Pancreas (tissue), 10 donors: ENCODE measurements at places on chromosomes 4 and X. TPM values are rescaled to one million over a fixed set of nuclear protein-coding genes. Genes with fewer than 3 reads are reported as not detected.

RS1 gene
- total RNA-seq, result not detected

- no peaks in the 10 kb centered on the region for H3K27me3 ChIP-seq
- no peaks in the 10 kb centered on the region for H3K36me3 ChIP-seq
- H3K4me1 ChIP-seq, result no peaks in the 10 kb centered on the region
- H3K27ac ChIP-seq, result no peak overlapping the region
Measured at GRCh38 chrX:150446995-150447394, 83.9 kb downstream of the MAMLD1 start.

- H3K27me3 ChIP-seq, result no peaks in the 10 kb centered on the region
- no peaks in the 10 kb centered on the region for H3K36me3 ChIP-seq
- DNase-seq, result no peak
- no peak overlapping the region for H3K4me3 ChIP-seq
- H3K4me1 ChIP-seq, result no peaks in the 10 kb centered on the region
Measured at GRCh38 chr4:15253349-15253748, 174.5 kb upstream of the C1QTNF7 start.

- H3K36me3 ChIP-seq, result no peaks in the 10 kb centered on the region
- DNase-seq, result no peak
- H3K27me3 ChIP-seq, result no peaks in the 10 kb centered on the region
- H3K4me3 ChIP-seq, result no peak overlapping the region
- no peak overlapping the region for H3K27ac ChIP-seq
Measured at GRCh38 chr4:2304877-2305561, 43.1 kb upstream of the MXD4 start.

TRIM75 gene
- not detected for total RNA-seq

DNA sequence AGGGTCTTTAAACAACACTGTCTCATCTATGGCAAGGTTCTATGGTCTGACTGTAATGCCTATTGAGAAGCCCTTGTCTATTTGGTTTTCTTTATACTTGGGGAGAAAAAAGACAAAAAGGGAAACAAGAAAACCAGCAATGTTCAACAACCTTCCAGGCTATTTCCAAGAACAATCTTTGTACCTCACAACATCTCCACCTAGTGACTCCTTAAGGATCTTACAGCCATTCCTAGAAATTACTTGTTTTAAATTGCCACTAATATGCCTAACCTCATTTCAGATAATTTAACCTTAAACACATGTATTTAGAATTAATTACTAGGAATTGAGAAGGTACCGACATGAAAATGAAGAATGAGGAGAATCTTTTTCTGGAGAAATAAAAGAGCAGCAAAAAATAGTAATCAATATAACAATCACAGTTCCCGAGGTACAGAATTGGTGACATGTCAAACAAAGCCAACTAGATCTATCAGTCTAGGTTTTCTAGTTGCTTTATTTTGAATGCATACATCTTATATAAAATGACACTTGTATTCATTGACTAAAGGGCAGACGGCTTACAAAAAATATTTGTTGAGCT is 1.6 kb upstream of the RBM46 start:
- H3K4me1 ChIP-seq, result no peaks in the 10 kb centered on the region
- no peak for DNase-seq
- no peaks in the 10 kb centered on the region for H3K36me3 ChIP-seq
- H3K27ac ChIP-seq, result no peak overlapping the region
- peaks cover 6% of the 10 kb centered on the region for H3K27me3 ChIP-seq

MXRA5 gene
- 11.2 TPM for total RNA-seq

GRCh38 chr4:8129136-8129535 is 29.5 kb downstream of the ABLIM2 start:
- H3K4me1 ChIP-seq, result no peaks in the 10 kb centered on the region
- H3K27ac ChIP-seq, result no peak overlapping the region
- DNase-seq, result no peak
- H3K27me3 ChIP-seq, result no peaks in the 10 kb centered on the region
- no peak overlapping the region for H3K4me3 ChIP-seq

TCEAL4 gene
- total RNA-seq, result 30.6 TPM

- no peak overlapping the region for H3K4me3 ChIP-seq
- H3K27me3 ChIP-seq, result no peaks in the 10 kb centered on the region
- no peak for DNase-seq
Measured at GRCh38 chr4:25856756-25857155, 6.0 kb downstream of the SEL1L3 start.

- no peaks in the 10 kb centered on the region for H3K36me3 ChIP-seq
- H3K4me3 ChIP-seq, result no peak overlapping the region
Measured at GRCh38 chr4:133424605-133425004, 275.5 kb downstream of the PCDH10 start.

- H3K36me3 ChIP-seq, result no peaks in the 10 kb centered on the region
- H3K4me3 ChIP-seq, result no peak overlapping the region
- no peak for DNase-seq
Measured at GRCh38 chr4:8016527-8016926, 76.9 kb upstream of the AFAP1 start.

FGD1 gene
- 1.7 TPM for total RNA-seq

CSAG1 gene
- total RNA-seq, result not detected

GRCh38 chrX:82384401-82384800 is 1123.7 kb upstream of the POU3F4 start:
- no peak for DNase-seq
- H3K27me3 ChIP-seq, result peaks cover 4% of the 10 kb centered on the region
- H3K4me1 ChIP-seq, result no peaks in the 10 kb centered on the region
- H3K27ac ChIP-seq, result no peak overlapping the region
- no peaks in the 10 kb centered on the region for H3K36me3 ChIP-seq
- no peak overlapping the region for H3K4me3 ChIP-seq

- no peaks in the 10 kb centered on the region for H3K27me3 ChIP-seq
- DNase-seq, result no peak
- H3K36me3 ChIP-seq, result no peaks in the 10 kb centered on the region
- H3K4me3 ChIP-seq, result no peak overlapping the region
- no peaks in the 10 kb centered on the region for H3K4me1 ChIP-seq
- H3K27ac ChIP-seq, result no peak overlapping the region
Measured at GRCh38 chr4:151990201-151990600, 229.4 kb upstream of the GATB start.

HPGD gene
- 0.51 TPM for total RNA-seq

GRCh38 chr4:177680308-177680707 is 238.1 kb upstream of the AGA start:
- H3K4me3 ChIP-seq, result no peak overlapping the region
- H3K27ac ChIP-seq, result no peak overlapping the region
- no peaks in the 10 kb centered on the region for H3K4me1 ChIP-seq
- no peaks in the 10 kb centered on the region for H3K27me3 ChIP-seq
- no peaks in the 10 kb centered on the region for H3K36me3 ChIP-seq

GRCh38 chr4:112557676-112558411 is 41.9 kb upstream of the NEUROG2 start:
- H3K27me3 ChIP-seq, result no peaks in the 10 kb centered on the region
- no peaks in the 10 kb centered on the region for H3K36me3 ChIP-seq
- H3K4me1 ChIP-seq, result no peaks in the 10 kb centered on the region
- no peak overlapping the region for H3K27ac ChIP-seq

SLC10A4 gene
- not detected for total RNA-seq

GRCh38 chr4:102503301-102503746 is 2.2 kb downstream of the NFKB1 start:
- DNase-seq, result no peak
- H3K4me1 ChIP-seq, result peaks cover 29% of the 10 kb centered on the region
- H3K27me3 ChIP-seq, result no peaks in the 10 kb centered on the region
- H3K27ac ChIP-seq, result no peak overlapping the region
- no peak overlapping the region for H3K4me3 ChIP-seq
- no peaks in the 10 kb centered on the region for H3K36me3 ChIP-seq

MTNR1A gene
- 0.74 TPM for total RNA-seq

DNA sequence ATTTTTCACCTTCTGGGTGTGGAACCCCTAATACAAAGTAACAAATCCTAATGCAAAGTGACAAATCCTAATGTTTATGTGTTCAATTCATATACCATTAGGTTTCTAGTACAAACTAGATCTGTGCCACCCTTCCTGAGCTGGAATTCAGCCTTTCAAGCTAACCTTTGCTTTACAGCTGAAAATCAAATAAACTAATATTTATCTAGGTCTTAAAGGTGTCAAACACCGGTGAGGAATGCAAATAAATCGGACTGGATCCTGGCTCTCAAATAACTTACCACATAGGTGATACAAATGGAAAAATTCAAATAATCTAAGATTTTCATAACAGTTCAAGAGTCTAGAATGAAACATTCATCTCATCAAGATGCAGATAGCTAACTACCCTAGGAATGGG is 11.6 kb downstream of the IRF2 start:
- no peaks in the 10 kb centered on the region for H3K36me3 ChIP-seq

DNA sequence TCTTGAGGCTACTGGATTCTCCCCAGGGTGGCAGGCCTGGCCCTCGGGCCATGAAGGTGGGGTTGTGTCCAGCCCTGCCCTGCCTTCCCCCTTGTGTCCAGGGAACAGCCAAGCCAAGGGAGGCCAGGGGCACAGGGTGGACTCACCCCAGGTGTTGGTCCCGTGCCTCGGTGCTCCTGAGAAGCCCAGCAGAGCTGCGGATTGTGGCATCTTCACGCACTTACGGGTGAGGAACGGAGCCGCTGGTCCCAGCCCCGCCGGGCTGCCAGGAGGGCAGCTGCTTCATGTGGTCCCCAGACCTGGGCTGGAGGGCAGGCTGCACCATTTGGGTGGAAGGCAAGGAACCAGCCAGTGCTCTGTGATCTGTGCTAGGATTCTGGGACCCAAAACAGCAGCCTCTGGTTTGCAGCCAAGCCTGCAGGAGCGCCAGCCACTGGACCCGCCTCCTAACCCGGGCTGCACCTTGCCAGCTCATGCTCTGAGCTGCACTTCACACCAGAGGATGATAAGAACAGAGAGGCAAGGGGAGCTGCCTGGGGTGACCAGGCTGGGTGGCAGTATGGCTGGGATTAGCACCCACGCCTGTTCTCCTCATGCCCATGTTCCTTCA is 36.1 kb upstream of the HMX1 start:
- H3K36me3 ChIP-seq, result no peaks in the 10 kb centered on the region
- H3K27me3 ChIP-seq, result no peaks in the 10 kb centered on the region
- H3K27ac ChIP-seq, result no peak overlapping the region
- H3K4me3 ChIP-seq, result no peak overlapping the region
- no peak for DNase-seq
- no peaks in the 10 kb centered on the region for H3K4me1 ChIP-seq

GRCh38 chr4:121758925-121759568 is 5.9 kb downstream of the SMIM43 start:
- H3K27ac ChIP-seq, result no peak overlapping the region
- no peaks in the 10 kb centered on the region for H3K36me3 ChIP-seq
- peaks cover 9% of the 10 kb centered on the region for H3K27me3 ChIP-seq
- no peak overlapping the region for H3K4me3 ChIP-seq
- DNase-seq, result no peak
- H3K4me1 ChIP-seq, result no peaks in the 10 kb centered on the region

DNA sequence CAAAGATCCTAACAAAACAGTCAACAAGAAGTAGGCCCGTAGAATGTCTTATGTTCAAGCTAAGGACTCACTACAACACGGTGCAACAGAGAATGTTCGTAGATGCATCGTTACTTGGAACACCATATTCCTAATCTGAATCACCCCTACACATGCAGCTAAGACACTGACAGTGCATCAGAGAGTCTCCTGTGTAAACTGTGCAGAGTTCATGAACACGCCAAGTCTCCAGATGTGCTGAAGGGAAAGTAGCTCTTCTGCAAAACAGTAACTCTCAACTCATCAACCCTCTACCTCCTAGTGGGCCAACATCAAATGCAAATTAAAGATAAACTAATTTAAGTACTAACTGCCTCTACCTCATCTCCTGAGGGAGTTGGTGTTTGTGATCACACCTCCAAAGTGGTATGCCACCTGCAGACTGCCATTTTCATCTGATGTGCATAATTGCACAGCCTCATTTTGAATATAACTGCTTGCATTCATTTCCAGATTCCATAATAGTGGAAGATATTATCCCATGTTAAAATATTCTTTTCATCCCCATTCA is 73.5 kb downstream of the MOSPD2 start:
- no peak for DNase-seq
- no peak overlapping the region for H3K4me3 ChIP-seq
- H3K36me3 ChIP-seq, result no peaks in the 10 kb centered on the region
- no peaks in the 10 kb centered on the region for H3K4me1 ChIP-seq
- H3K27me3 ChIP-seq, result no peaks in the 10 kb centered on the region

ZFP92 gene
- total RNA-seq, result 1.00 TPM

DNA sequence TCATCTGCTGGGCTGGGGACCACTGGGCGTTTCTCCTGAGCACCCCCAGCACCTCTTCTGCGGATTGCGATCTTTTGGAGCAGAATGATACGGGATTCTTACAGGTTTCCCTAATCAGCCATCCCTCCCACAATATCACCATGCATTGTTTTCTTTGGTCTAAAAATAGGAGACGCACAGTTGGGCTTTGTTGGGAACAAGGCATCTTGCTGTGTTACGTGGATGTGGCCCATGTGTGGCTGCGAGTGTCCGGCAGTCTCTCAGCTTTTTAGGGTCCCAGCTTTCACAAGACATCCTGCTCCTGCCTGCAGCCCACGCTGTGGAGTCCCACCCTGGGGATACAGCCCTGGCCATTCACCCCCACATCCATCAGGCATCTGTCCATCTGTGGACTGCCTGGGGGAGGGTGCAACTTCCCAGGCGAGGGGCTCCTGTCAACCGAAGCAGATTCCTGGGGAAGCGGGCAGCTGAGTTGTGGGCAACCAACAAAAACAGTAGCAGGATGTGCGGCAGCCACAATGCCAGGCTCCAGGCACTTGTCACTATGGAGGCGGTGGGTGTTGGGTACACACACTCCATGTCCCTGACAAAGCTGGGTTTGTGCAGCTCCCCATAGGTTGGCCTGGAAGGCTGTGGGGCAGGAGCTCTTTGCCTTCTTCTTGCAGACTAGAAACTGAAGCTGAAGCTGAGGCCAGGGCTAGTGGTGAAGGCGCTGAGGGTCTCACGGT is 185.5 kb upstream of the PSAPL1 start:
- no peak overlapping the region for H3K4me3 ChIP-seq
- no peaks in the 10 kb centered on the region for H3K4me1 ChIP-seq
- H3K36me3 ChIP-seq, result no peaks in the 10 kb centered on the region
- H3K27ac ChIP-seq, result no peak overlapping the region

GRCh38 chr4:2415881-2416563 is 2.4 kb downstream of the ZFYVE28 start:
- H3K4me3 ChIP-seq, result no peak overlapping the region
- H3K4me1 ChIP-seq, result peaks cover 9% of the 10 kb centered on the region
- H3K27me3 ChIP-seq, result no peaks in the 10 kb centered on the region
- H3K36me3 ChIP-seq, result no peaks in the 10 kb centered on the region
- H3K27ac ChIP-seq, result no peak overlapping the region

ARHGAP24 gene
- 20.4 TPM for total RNA-seq

GRCh38 chr4:48122756-48123155 is 11.3 kb downstream of the TXK start:
- no peak overlapping the region for H3K4me3 ChIP-seq
- no peaks in the 10 kb centered on the region for H3K4me1 ChIP-seq
- no peak overlapping the region for H3K27ac ChIP-seq
- H3K36me3 ChIP-seq, result no peaks in the 10 kb centered on the region

DNA sequence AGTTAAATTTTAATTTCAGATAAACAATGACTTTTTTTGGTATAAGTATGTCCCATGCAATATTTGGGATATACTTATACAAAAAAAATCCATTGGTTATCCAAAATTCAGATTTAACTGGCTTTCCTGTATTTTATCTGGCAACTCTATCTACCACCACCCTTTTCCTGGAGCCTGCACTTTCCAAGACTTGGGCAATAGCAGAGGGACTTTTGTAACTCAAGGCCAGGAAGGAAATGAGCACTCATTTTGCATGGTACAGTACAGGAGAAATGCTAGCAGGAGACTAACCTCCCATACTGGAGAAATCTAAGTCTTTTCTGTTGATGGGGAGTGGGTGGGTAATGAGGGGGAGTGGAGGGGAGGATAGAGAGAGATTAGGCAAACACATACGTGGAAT is 37.7 kb upstream of the PLAC1 start:
- H3K27ac ChIP-seq, result no peak overlapping the region
- no peaks in the 10 kb centered on the region for H3K36me3 ChIP-seq
- H3K27me3 ChIP-seq, result no peaks in the 10 kb centered on the region
- no peak for DNase-seq

GRCh38 chr4:2303121-2303685 is 41.3 kb upstream of the MXD4 start:
- no peak for DNase-seq
- H3K27ac ChIP-seq, result no peak overlapping the region
- H3K36me3 ChIP-seq, result no peaks in the 10 kb centered on the region
- no peaks in the 10 kb centered on the region for H3K27me3 ChIP-seq
- H3K4me3 ChIP-seq, result no peak overlapping the region
